ENCODE measurements at places on chromosomes 3 and 15.

DNA sequence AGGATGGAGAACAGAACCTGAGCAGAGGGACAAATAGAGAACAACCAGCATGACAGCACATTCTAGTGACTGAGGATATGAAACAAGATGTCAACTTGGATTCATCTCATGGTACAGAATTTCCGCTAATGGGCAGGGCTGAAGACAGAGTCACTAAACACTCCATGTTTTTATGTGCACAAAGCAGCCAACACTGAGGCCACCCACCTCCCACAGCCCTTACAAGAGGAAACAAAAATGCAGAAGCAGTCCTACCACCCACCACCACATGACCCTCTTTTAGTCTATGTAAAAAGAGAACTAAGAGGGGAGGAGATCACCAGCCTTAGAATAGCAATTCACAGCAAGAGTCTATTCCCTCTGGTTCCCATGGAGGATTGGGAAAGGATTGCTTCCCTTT, 131.4 kb upstream of the UBE2E2 start:
- DNase-seq: no peak

DNA sequence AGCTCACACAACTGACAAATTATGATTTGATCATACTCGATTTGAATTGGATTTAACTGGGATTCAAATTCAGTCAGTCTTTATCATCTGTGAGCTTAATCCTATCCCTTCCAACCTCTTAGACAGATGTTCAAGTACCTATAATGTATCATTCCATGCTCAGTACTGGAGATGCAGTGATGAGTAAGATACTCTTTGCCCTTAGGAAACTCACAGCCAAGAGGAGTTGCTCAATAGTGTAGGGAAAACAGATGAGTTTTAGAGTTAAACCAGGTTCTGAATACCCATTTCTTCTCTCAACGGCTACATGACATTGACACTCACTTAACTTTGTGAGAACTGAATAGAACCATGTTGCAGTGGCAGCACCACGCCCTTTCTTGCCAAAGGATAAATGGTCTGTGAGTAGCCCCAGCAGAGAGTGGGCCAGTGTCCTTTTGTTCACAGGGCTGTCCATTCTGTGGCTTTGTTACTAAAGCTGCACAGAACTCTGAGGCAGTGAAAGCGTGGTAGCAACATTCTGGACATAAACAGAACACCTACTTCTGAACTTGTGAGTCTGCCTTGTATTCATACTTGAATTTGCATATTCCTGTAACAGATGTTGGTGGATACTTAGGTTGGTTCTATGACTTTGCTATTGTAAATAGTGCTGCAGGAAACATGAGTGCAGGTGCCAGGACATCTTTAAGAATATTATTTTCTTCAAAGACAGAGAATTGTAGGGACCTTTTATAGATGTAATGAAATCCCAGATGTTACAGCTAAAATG, 91.6 kb downstream of the RASA2 start:
- no peak for DNase-seq

DNA sequence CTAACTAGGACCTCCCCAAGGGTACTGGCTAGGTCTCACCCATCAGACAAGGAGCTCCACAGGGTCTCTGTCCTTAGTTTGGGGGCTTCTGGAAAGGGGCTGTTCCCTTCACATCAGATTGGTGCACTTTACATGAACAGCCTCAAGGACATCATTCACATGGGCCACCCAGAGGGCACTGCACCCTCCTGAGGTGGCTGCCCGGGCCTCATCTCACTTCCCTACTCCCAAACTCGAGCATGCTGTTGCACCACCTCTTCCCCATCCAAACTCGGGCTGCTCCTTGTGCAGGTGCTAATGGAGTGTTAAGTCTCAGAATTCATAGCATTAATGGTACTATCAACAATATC, 48.1 kb downstream of the RAB11A start:
- no peak for DNase-seq

GRCh38 chr3:53170325-53171063, 9.5 kb downstream of the PRKCD start:
- no peak for DNase-seq

DNA sequence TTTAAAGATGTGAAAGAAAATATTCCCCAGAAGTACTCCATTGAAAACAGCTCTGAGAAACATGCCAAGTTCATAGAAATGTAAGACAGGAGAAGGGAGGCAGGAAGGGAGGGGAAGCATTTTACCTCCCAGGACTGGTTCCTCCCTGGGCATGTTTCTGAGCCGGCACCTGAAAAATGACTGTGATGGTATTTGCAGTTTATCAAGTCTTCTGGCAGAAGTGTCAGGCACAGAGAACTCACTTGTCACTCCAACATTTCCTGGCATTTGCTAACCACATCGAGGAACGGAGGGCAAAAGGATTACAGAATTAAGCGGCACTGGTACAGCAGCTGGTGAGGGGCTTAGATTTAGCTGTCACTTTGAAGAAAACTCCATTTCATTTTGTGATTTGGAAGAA, 1054.0 kb downstream of the TUSC7 start:
- no peak for DNase-seq

- DNase-seq: no peak
Measured at GRCh38 chr3:191301017-191301416, 28.2 kb upstream of the CCDC50 start.

- no peak for DNase-seq
Measured at GRCh38 chr3:32835961-32836360, 18.2 kb downstream of the TRIM71 start.

DNA sequence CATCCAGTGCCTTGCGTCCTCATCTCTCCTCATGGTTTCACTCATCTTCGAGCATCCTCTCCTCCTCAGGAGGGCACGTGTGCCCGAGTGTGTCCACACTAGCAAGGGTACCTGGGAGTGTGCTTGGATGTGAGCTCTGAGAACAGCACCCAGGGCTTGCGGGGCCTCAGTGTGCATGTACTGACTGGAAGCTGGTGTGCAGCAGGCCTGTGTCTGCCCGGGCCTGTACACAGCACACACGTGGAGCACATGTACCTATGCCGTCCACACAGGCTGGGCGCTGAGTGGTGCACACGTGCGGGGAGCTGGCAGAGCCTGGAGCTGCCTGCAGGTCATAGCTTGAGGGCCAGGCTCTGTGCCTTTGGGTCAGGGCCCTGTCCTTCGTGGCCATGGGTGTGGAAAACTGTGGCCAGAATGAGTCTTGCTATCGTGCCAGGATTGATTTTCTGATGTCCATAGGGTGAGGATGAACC, 34.9 kb downstream of the TSPAN3 start:
- DNase-seq: no peak

DNA sequence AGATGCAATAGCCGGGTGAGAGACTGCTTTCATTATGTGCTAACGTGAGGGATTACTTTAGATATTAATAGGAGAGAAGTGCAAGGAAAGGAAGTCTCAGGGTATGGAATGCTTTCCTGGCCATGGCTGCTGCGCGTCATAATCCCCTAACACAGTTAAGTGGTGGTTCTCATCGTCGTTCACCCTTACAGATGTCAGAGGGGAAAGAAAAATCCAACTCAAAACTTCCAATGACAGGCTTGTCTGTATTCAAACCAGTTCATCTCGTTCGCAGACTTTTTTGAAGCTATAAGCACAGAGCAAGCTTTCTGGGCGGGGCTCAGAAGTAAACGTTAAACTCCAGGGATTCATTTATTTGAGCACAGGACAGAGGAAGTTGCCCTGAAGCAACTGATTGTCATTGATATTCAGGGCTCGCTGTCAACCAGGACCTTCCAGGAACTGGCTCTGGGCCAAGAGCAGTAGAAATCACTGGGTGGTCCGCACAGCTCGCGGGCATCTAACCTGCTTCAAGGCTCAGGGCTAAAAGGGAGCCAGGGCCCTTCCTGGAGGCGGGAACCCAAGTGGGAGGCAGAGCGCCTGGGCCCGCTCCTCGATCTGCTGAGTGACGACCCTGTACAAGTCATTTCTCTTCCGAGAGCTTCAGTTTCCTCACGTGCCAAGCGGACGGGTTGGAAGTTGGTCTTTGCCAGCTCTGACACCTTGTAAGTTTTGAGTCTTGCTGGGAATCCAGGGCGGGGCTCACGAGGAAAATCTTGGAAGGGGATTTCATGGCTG, 1.1 kb upstream of the LPP start:
- DNase-seq: peak; percentile 26

- DNase-seq: no peak
Measured at GRCh38 chr3:178388473-178388872, 147.8 kb upstream of the KCNMB2 start.

- no peak for DNase-seq
Measured at GRCh38 chr3:152443212-152444023, 174.7 kb downstream of the MBNL1 start.

GRCh38 chr3:153840487-153840886, 280.7 kb upstream of the ARHGEF26 start:
- DNase-seq: no peak

GRCh38 chr3:43074482-43074881, 31.4 kb downstream of the POMGNT2 start:
- DNase-seq: no peak

DNA sequence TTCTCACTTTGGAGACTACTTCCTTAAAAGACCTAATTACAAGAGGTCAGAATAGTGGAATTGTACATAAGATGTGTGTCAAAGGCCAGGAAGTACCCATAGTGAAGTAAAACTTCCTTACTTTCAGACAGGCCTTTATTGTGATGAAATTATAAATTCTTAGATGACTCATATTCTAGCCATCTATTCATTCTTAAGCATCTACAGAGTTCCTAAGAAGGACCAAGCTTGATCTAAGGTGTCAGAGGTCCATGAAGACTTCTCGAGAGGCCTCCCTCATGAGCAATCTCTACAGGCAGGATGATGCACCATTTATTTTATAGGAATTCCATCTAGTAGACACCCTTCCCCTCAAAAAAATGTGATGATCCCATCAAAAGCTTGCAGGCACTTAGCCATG, 493.3 kb downstream of the MAGI1 start:
- no peak for DNase-seq

- no peak for DNase-seq
Measured at GRCh38 chr3:31288641-31289100, 244.1 kb upstream of the STT3B start.

DNA sequence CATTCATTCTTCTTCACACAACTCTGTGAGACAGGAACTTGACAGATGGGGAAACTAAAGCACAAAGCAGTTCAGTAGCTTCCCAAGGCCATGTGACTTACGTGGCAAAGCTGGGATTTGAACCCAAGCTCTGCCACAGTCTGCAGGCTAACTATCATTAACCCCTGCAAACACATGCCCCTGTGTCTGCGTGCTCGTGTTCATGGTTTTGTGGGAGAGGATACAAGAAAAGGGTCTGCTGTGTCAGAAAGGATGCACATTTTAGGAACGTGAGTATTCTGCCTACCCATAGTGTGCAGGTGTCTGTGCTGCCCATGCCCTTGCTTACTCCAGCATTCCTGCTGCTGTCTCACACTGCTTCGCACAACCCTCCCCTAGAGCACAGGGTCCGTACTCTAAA, 137.0 kb downstream of the CHDH start:
- no peak for DNase-seq

- peak; percentile 63 for DNase-seq
Measured at GRCh38 chr3:65963787-65964677, 74.7 kb downstream of the MAGI1 start.

- DNase-seq: no peak
Measured at GRCh38 chr15:100030586-100031229, 297.5 kb upstream of the LYSMD4 start.

DNA sequence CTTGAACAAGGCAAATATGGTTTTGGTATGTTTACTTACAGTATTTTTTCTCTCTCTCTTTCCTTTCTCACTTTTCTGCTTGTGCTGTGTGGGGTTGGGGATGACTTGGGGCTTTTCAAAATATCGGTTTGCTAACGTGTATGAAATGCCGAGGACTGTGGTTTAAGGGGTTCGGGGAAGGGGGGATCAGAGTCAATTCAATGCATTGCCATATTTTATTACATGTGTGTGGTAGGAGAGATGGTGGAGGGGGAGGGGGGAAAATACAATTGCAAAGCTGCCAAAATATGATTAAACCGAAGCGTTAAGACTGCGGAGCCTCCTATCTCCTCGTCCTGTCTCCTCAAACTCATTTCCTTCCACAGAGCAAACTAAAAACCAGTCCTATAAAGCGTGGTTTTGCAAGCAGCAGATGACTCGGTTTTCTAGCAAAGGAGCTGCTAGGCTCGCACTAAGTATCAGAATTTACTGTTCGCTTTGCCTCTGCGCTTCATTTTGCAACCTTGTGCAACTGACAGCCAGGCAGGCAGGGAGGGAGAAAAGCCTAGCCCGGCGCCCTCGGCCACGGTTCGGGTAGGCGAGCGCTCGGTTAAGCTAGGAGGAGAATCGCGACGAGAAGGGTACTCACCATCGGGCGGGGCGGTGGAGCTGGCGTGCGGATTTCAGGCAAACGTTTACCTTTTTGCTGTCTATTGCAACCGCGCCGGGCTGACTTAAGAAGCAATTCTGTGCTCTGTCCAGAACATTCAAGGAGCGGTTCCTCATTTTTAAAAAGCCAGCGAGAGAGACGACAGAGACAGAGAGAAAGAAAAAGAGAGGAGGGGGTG, 4.0 kb upstream of the NR2F2 start:
- no peak for DNase-seq

DNA sequence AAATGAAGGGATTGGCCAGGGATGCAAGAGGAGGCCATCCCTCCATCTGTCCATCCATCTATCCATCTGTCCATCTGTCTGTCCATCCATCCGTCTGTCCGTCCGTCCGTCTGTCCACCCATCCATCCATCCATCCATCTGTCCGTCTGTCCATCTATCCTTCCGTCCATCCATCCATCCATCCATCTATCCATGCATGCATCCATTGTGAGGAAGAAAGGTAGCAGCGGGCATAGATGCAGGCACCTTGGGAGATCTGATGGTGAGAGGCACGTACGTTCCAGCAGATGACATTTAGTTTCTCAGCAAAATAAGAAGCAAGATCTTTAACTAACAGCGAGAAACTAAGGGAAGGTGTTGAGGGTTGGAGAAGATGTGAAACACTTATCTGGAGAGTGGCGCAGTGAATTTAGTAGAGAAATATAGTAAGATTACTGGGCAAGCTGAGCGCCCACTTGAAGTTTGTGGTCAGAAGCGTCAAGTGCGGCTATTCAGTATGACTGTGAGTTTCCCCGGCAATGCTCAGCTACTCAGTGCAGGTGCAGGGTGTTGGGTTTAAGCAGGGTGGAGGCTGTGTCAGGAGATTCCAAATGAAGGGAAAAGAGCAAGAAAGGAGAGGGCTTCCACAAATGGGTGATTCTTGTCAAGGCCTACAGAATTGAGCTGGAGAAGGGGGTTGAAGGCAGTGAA, 22.4 kb upstream of the SRP14 start:
- no peak for DNase-seq

Data from BJ (cell line).